ENCODE measurements at places on chromosomes 1 and 21.
A peak's percentile ranks its signal among the peaks of the same experiment; 100 is the strongest.

GRCh38 chr1:184802354-184803179 is 47.9 kb upstream of the EDEM3 start:
- DNase-seq = no peak

- no peak for DNase-seq
Observed at GRCh38 chr1:168795681-168796080, 66.7 kb upstream of the DPT start.

GRCh38 chr1:208030288-208031091 is 119.6 kb upstream of the CD34 start:
- DNase-seq = no peak

DNA sequence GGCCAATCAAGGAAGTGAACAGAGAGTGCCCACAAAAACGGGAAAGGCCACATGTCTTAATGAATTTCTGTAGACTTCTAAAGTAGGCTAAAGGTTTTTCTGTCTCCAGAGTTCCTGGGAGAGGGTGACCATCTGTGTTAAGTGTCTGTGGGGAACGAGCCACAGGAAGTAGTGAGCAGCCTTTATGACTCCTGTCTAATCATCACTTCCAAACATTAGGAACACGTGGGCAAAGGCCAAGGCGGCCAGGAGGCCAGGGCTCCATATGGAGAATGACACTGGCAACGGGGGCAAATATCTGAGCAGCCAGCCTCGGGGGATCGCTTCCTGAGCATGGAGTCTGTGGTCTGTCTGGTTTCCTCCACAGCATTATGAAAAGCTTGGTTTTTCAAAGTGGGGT is 7.1 kb downstream of the FAM89A start:
- no peak for DNase-seq

- no peak for DNase-seq
Observed at GRCh38 chr1:154342836-154343472, 17.6 kb downstream of the ATP8B2 start.

GRCh38 chr1:198640174-198640573 is 1.3 kb downstream of the PTPRC start:
- DNase-seq = no peak

GRCh38 chr1:170495006-170495405 is 37.0 kb upstream of the GORAB start:
- no peak for DNase-seq

- no peak for DNase-seq
Observed at GRCh38 chr1:57536749-57537423, 113.0 kb upstream of the DAB1 start.

- DNase-seq = no peak
Observed at GRCh38 chr1:22075718-22076117, 23.2 kb downstream of the CDC42 start.

GRCh38 chr21:40425981-40426380 is 421.0 kb downstream of the DSCAM start:
- DNase-seq = no peak

DNA sequence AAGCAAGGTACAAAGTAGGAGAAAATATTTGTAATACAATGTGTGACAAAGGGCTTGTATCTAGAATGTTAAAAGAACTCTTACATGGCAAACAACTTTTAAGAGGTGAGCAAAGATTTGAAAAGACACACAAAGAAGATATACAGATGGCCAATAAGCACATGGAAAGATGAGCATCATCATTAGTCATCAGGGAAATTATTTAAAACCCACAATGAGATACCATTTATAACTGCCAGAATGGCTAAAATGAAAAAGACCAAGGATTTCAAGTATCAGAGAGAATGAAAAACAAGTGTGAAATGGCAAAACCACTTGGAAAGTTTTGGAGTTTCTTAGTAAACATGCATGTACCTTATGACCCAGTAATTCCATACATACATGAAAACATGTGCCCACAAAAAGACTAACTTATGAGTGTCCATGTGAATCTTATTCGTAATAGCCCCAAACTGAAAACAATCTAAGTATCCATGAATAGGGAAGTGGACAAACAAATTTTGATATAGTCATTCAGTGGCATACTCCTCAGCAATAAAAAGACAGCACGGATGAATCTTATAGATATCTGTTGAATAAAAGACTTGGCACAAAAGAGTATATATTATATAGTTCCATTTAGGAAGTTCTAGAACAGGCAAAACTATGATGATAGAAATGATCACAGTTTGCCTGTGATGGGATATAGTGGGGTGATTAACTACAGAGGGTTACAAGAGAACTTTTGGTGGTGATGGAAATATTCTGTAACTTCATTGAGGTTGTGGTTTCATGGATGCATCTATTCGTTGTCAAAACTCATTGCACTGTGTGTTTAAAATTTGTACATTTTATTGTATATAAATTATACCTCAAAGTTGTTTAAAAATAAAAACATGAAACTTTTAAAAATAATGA is 82.0 kb downstream of the DISP1 start:
- no peak for DNase-seq

DNA sequence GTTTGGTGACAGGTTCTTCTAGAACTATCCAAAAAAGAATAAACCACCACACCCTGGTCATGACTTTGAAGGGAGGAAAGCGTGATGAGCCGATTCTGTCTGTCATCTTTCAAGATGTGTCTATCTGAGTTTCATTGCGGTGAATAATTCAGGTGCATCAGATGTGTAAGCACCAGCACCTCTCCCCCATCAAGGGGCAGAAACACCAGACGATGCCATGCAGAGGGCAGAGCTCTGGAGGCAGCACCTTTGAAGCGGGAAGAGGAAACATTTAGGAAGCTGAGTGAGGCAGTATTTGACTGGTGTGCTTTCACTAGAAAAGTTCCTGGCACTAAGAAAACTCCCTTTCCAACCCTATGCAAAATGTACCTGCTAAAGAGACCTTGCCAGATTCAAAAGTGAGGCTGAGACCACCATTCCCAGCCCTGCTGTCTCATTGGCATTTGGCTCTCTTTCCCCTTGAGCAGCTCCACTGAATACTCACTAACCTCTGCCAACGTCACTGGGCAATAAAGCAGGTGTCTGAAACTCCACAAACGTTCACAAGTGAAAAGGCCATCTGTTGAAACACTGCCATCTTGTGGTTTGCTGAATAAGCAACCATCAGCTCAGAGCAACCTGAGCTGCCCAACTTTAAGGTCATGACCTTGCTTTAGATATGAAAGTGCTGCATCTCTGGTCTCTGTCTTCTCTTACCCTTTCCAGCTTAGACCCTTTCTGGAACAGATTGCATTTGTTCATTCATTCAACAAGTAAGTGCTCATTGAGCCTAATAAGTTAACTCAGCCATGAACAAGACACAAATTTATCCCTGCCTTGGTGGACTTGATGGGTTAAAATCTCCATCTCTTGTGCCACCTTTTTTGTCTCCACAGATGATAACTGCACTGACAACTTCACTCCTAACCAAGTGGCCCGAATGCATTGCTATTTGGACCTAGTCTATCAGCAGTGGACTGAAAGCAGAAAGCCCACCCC is 228.6 kb downstream of the PAPPA2 start:
- DNase-seq = peak; percentile 94

DNA sequence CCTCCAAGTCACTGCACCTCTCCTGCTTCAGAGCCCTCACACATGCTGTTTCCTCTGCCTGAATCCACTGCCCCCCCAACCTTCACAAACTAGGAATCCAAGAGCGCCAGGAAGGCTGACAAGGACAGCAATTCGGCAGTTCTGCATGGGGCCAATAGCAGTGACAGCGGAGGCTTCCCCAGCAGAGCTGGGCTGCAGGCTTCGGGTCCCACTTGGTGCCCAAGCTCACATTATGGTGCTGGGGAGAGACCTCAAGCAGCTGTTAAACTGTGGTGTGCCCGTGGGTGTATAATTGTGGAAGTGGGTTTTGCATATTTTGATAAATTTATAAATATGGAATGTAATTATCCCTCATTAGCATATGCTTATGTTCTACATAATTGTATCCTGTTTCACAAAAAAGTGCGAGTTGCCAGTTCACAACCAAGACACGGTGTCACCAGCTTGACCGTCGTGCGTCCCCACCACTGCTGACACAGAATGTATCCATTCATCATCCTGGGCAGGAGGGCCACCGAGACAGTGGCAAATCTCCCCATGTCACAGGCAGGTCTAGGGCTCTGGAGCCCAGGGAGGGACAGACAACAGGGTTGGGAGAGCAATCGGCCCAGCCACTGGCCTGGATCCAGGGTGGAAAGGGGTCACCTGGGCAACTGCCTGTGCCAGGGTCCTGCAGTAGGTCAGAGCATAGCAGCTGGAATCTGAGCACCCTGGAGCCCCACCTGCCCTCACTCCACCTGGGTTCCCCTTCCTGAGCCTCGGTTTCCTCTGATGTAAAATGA is 81.6 kb downstream of the MATN1 start:
- no peak for DNase-seq

DNA sequence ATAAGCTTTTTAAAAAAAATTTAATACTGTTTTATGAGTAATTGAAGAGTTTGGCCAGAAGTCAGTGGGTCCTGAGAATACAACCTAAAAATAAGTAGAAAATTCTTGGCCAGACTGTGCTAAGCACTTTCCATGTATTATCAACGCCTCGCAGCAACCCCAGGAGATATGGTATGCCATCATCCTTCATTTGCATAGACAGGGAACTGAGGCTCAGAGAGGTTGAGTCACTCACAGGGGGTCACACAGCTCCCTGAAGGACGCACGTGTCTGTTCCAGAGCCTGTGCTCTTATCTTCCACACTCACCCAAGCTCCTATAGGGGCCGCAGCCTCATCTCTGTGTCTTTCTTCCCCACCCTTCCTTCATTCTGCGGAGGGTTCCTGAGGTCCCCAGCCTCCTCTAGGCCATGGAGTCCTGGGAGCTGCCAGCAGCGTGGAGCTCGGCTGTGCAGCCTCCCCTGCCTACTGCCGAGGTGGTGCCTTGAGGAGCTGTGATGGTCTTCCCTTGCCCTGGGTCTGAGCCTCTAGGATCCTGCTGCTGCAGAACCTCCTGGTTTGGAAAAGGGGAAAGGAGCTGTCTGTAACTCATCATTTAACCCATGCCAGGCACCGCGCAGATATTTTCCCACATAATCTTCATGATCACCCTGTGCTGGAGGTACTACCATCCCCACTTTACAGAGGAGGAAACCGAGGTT is 30.3 kb upstream of the ECE1 start:
- no peak for DNase-seq

All from RPMI8226 (cell line).